ENCODE measurements at places on chromosomes 3 and 15.
A peak's percentile ranks its signal among the peaks of the same experiment; 100 is the strongest.

GRCh38 chr3:122936335-122936734, 91.2 kb downstream of the SEMA5B start:
- no peak for DNase-seq

DNA sequence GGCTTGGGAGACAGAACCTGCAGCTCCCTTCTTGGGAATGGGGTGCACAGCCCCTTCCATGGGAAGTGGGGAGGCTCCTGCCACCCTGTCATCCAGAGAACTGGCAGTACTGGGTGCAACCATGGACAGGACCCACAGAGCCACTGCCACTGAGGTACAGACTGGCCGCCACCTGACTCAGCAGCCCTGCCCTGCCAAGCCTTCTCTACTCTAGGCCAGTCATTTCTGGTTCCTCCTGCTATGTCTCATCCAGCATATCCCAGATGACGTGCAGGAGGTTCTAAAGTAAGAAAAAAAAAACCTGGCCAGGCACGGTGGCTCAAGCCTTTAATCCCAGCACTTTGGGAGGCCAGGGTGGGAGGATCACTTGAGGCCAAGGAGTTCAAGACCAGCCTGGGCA, 76.9 kb upstream of the RPL32 start:
- no peak for DNase-seq

DNA sequence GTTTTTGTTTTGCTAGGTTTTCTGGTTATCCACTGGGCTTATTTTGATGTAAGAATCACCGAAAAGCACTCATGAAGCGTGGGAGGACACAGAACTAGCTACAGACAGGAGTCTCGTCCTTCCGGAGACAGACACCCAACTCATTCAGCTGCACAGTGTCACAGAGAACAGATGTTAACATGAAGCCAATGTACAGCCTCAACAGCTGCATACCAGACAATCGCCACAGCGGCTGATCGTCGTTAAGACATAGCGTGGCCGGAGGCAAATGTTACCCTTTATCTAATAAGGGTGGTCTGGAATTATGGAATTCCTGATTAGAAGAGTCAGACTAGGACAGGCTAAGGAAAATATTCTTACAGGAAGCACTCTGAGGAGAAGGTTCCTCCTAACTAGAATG, 1.1 kb upstream of the PYGO1 start:
- DNase-seq = no peak

DNA sequence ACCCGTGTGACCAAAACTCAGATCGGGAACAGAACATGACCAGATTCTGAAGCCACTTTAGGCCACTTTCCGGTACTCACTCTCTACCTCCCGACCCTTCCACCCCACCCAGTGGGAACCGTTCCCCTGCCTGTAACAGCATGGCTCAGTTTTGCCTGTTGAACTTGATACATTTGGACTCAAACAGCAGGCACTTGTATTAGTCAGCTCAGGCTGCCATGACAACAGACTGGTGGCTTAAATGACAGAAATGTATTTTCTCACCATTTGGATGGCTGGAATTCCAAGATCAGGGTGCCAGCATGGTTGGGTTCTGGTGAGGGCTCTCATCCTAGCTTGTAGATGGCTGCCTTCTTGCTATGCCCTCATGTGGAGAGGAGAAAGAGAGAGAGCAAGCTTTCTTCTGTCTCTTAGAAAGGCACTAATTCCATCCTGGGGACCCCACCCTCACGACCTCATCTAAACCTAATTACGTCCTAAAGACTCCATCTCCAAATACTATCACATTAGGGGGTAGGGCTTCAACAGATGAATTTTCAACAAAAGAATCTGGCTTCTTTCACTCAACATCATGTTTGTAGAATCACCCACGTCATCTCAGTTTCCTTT, 9.3 kb upstream of the SSUH2 start:
- DNase-seq = no peak

- no peak for DNase-seq
Observed at GRCh38 chr3:127052121-127052561, 69.2 kb downstream of the PLXNA1 start.

GRCh38 chr15:86837294-86838061, 757.8 kb downstream of the AGBL1 start:
- no peak for DNase-seq

- DNase-seq = no peak
Observed at GRCh38 chr3:134803051-134803505, 8.0 kb downstream of the EPHB1 start.

DNA sequence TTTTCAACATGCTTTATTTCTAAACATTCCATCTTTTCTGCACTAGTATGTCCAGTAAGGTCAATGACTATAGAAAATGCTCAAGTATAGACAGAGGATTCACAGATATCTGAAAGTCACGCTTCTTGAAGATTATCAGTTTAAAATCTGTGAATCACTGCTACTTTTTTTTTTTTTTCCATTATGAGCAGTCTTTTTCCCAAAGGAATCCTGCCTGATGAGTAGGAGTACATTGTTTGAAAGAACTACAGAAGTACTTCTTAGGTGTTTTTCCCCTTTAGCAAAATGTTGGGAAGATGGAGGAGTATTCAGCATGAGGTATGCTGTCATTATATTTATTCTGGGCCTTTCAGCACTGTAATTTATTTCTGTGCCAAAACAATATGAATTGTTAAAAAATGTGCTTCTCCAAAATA, 266.2 kb downstream of the NLGN1 start:
- no peak for DNase-seq

DNA sequence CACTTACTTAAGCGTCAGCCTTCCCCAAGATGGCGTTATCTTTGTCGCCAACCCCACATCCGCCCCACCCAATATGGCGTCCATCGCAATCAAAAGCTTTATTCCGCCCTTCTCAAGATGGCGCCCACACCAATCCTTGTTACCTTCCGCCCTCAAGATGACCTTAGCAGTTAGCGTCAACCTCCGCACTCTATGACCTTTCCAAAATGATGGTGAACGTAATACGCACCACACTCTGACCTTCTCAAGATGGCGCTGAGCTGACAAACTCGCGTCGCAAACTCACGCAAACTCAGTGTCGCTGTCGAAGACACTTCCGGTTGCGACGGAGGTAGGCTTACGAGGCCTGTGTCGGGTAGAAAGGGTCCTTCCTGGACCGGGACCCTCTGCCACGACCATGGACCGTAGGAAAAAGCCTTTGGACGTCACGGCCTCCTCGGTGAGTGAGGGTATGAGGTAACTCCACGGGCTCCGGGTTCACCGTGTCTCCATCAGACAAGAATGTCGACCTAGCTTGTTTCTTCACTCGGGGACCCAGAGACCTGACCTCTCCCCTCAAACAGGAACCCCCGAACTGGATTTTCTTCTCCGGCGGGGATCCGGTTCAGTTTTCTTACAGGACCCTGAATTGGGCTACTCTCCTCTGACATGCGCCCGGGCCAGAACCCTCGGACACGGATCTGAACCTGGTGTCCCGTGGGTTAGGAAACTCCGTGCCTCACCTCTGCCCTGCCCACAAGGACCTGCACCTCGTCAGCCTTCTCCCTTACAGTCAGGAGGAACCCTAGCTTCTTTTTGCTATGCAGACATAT, at the start of gene CCDC174:
Gene CCDC174 (plus strand): TSS at position 323 of the 812 bp plus-strand sequence. CDS start 75 bp downstream, at position 398.
- DNase-seq = peak; percentile 94

DNA sequence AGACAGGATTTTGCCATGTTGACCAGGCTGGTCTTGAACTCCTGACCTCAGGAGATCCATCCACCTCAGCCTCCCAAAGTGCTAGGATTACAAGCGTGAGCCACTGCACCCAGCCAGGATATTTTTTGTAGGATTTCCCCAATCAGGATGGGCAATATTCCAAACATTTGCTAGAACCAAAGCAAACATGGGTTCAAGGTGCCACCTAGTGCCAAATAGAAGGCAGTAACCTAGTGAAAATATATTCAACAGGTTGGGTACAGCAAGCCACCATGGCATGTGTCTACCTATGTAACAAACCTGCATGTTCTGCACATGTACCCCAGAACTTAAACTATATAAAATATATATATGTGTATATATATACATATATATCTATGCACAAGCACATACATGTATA, 185.9 kb upstream of the CADM2 start:
- no peak for DNase-seq

DNA sequence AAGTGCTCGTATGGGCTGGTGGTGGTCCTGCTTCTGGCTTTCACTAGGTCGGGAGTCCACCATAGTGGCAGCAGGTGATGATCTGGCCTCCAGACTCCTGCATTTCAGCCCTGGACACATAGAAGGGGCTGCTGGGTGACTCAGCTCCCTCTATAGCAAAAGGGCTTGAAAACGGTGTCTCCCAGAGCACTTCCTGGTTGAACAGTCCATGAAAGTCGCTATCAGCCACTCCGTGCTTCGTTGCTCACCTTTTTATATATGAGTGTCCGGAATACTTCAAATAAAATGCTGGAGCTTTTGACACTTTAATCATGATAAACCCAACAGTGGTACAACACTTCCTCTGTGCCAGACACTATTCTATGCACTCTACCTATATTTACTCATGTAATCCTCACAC, 213.2 kb downstream of the PDZRN3 start:
- no peak for DNase-seq

DNA sequence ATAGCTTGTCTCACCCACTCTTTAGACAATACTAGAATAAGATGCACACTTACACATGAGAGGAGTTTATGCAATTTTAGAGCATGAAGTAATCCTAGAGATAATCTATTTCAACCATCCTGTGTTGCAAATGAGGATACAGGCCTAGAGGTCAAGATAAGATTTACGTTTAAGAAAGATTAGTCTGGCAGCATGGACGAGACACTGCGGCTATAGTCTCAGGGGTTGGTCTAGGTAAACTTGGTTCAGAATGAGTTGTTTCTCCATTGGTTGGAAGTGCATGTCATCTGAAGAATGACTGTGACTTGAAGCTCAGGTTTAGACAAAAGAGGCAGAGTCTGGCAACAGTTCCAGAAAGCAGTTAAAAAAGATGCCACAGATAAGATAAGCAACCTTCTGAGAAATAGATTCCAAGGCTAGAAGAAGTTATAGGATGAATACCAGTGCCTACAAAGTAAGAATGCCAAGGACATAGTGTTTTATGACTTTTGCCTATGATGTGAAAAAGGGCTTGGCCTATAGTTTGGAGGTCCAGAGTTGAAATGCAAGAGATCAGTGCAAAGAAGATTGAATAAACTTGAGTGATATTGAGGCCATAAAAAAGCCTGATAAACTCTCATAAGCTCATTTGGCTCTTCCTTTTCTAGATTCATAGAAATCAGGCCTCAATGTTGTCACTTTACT, 631.0 kb downstream of the SQOR start:
- no peak for DNase-seq

DNA sequence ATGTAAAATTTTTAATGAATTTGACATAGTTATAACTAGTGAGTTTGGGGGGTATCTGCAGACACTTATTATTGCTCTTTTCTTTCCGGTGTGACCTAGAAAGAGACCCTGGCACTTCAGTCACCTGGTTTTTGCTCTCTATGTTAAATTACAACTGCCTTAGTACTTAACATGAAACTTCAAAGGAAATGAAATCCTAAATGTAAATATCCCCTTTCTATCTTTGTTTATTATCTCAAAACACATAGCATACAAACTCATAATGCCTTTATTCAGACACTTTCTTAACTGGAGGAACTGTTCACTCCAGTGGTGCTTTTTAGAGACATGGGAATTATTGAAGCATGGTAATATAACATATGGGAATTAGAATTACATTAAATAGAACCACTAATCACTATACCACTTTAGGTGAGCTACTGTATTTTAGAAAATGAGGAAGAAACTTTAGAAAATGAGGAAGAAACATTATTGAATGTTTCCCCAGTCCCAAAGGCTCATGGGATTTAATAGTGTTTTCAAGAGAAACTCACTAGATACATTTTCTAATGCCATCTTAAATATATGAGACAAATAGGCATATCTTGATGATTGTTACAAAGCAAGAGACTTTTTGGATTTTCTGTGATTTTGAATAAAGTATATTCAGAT, 119.5 kb upstream of the MLF1 start:
- DNase-seq = no peak

GRCh38 chr15:50260969-50261496, 4.5 kb downstream of the HDC start:
- no peak for DNase-seq

- no peak for DNase-seq
Observed at GRCh38 chr3:178526291-178526690, 9.9 kb upstream of the KCNMB2 start.

- DNase-seq = no peak
Observed at GRCh38 chr15:42845581-42845980, 75.0 kb downstream of the TTBK2 start.

- no peak for DNase-seq
Observed at GRCh38 chr3:154794391-154794790, 285.7 kb upstream of the MME start.

DNA sequence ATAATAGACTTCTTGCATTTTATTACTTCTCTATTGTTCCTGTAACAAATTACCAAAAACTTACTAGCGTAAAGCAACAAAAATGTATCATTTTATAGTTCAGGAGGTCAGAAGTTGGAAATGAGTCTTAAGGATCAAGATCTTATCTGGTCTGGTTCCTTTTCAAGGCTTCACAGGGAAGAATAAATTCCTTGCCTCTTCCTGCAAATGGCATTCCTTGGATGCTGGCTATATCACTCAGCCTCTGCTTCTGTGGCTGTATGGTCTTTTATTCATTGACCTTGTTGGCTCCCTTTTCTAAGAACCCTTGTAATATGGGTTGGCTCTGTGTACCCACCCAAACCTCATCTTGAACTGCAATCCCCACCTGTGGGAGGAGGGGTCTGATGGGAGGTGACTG, 478.4 kb upstream of the THBS1 start:
- no peak for DNase-seq

DNA sequence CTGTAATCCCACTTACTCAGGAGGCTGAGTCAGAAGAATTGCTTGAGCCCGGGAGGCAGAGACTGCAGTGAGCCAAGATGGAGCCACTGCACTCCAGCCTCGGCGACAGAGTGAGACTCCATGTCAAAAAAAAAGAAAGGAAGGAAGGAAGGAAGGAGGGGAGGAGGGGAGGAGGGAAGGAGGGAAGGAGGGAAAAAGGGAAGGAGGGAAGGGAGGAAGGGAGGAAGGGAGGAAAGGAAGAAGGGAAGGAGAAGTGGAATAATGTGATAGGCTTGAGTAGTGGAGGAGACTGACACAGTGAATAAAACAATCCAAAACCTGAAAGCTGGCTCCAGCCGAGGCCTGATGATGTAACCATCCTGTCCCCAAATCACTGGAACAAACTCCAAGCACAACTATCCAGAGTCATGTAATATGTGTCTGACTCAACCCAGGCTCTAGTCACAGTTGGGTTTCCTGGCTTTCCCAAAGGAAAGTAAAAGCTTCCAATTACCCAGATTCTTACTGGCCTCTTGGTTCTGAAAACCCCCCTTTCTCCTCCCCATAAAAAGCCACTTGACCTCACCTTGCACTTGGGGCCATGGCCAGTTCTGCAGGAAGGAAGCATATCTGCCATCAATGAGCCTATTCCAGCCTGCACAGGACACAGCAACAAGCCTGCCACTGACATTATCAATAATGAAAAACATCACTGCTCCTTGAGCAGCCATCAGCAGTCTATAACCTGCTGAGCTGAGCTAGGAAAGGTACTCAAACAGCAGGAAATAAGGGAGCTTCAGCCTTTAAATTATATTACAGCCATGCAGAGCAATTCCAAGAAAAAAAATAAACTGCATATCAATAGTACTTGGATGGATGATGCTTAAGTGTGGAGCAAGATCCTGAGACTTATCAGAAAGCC, 48.3 kb downstream of the MB21D2 start:
- DNase-seq = no peak

- no peak for DNase-seq
Observed at GRCh38 chr3:166731701-166732100, 648.4 kb downstream of the ZBBX start.

GRCh38 chr3:196263819-196264218, 23.7 kb downstream of the PCYT1A start:
- no peak for DNase-seq

- DNase-seq = no peak
Observed at GRCh38 chr3:163523375-163523774, 1554.9 kb downstream of the SI start.

GRCh38 chr15:74808840-74809229, 3.8 kb upstream of the LMAN1L start:
- no peak for DNase-seq
